ENCODE measurements at places on chromosomes 2 and 18.

GRCh38 chr2:226445216-226445861 lies 354.3 kb downstream of the IRS1 start:
- DNase-seq: no peak

- no peak for DNase-seq
Observed at GRCh38 chr2:126317790-126318431, 338.0 kb upstream of the GYPC start.

DNA sequence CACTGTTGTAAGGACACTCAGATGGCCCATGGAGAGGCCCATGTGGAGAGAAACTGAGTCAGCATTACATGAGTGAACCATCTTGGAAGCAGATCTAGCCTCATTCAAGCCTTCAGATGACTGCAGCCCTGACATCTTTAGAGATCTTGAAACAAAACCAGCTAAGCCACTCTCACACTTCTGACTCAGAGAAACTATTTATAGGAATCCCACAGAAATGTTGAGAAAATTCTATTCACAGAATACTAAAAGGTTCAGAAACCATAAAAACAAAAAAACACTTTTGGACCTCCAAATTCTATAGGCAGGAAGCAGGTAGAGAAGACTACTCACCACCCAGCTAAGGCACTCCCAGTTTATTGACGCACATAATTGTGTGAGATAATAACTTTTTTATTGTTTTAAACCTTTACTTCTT lies 8.7 kb downstream of the TMEM169 start:
- no peak for DNase-seq

DNA sequence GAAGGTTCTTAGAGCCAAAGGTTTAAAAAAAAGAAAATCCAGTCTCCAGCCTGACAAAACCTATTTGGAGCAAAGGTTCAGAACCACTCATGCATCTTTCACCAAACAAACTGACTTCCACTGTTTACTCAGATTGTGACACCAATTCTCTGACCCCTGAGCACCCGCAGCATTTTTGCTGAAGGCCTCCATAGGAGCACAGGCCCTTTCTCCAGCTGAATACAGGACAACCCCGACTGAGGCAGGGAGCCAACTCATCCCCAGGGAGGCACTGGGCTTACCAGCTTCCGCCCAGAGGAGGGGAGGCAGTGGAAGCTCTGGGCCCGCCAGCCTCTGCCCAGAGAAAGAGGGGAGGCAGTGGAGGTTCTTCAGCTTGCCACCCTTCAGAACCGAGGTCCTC lies 51.0 kb upstream of the CNGA3 start:
- DNase-seq: no peak

DNA sequence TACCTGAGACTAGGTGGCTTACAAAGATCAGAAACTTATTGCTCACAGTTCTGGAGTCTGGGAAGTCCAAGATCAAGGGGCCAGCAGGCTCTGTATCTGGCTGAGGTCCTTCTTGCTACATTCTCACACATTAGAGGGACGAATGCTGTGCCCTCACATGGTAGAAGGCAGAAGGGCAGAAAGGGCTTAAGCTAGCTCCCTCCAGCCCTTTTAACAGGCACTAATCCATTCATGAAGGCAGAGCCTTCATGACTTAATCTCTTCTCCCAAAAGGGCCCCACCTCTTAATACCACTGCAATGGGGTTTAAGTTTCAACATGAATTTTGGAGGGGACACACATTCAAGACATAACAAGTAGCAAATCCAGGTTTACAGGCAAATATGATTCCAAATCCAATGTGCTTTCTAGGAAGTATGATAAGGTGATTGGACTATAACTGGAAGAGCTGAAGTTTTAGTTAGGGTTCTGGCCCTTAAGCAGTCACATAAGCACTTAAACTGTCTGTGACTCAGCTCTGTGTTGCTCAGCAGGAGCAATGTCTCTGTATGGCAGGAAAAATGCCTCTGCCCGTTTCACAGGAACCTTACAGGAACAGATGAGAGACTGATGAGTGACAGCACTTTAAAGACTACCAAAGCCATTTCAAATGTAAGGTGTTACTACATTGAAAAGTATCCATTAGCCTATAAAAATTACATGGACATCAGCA lies 119.6 kb upstream of the PTPRM start:
- DNase-seq: no peak

DNA sequence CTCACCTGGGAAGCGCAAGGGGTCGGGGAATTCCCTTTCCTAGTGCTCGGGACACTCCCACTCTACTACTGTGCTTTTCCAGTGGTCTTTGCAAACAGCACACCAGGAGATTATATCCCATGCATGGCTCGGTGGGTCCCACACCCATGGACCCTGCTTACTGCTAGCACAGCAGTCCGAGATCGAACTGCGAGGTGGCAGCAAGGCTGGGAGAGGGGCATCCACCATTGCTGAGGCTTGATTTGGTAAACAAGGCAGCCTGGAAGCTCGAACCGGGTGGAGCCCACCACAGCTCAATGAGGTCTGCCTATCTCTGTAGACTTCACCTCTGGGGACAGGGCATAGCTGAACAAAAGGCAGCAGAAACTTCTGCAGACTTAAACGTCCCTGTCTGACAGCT lies 64.7 kb upstream of the CRACDL start:
- DNase-seq: no peak

- no peak for DNase-seq
Observed at GRCh38 chr2:68250652-68251186, 1.6 kb downstream of the PPP3R1 start.

DNA sequence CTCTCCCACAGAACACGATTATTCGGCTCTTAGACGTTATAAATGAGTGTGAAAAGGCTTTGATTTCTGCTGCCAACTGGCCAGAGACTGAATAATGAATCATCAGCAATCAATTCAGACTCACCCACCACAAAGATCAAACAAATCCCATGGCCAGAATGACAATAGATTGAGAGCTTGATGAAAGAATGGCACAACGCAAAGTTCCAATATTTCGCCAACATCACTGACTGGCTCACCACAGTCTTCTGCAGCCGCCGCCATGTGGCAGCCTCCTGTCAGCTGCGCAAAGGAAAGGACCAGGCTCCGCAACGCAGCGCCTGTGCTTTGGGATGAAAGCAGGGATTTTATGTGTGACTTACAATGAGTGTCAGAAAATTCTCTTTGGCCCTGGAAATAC lies 104.4 kb upstream of the SOX11 start:
- DNase-seq: no peak

DNA sequence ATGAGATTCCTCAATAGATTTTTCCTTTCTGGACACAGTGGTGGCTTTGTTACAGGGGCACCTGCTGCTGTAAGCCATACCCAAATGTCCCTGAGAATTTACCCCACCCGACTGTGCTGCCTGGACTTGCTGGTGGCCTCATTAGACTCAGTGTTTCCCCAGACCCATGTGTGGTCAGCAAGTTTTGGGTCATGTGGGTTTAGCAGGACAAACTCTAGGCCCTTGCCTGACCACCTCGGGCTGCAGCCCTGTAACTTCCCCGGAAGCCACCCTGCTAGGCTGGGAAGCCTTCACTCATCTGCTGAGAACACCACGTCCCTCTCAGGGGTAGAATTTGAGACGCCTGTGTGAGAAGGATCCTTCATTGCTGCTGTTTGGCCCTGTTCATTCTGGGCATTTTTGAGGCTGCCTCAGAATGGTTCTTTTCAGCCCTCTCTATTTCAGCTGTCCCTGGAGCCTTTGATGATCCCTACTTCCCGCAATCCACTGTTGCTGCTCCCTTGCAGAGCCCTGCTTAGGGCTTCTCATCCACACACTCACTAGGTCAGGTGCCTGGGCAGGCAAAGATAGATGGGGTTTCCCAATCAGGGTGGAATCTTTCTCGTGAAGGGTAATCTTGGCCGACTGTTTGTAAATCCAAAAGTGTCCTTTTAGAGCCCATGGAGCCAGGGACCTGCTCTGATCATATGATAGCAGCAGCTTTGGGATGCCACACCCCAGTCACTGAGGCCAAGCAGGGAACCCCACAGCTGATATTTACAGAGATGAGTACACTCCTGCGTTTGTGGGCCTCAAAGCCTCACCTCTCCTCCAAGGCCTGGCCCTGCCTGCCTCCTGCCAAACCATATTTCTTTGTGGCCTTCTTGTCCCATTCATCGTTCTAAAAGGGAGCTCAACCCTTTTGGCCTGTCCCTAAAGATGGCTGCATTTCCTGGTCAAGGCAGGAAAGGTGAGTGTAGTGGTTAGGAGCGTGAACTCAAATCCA lies 6.7 kb downstream of the EHD3 start:
- DNase-seq: no peak

GRCh38 chr2:231926761-231927565 lies 767 bp upstream of the NPPC start:
- no peak for DNase-seq

GRCh38 chr2:127153691-127154158 lies 46.8 kb upstream of the BIN1 start:
- DNase-seq: peak; percentile 48

GRCh38 chr2:39217192-39217550 lies 26.6 kb downstream of the CDKL4 start:
- DNase-seq: no peak

DNA sequence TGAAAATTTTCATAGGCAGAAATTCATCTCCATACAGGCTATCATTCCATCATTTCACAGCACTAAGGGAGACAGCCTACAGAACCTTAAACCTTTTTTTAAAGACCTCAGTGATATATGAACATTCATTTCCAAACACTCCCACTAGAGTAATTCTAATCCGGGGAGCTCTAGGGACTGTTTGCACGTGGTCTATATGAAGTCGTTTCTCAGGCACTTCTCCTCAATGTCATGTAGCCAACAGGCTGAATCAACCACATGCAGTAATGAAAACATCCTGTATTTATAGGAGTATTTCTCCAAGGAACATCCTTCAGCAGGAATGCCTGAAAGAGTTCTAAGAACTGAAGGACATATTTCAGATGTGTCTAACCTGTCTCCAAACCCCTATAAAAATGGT lies 97.3 kb upstream of the CREB1 start:
- DNase-seq: no peak

DNA sequence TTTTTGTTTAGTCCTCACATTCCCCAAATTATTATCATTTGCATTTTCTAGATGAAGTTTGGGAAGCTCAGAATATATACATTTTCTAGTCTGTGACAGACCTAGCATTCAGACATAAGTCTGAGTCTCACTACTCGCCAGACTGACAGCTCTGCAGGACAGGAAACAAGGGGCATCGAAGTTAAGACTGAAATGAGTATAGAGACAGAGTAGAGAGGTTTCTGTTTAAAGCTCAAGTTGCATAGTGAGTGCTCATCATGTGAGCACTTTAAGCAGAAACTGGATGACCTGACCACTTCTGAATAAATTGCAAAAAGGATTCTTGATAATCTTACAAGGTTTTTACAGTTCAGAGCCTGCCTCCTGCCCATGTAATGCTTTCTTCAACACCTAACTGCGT lies 1.1 kb downstream of the HADHB start:
- no peak for DNase-seq

GRCh38 chr2:101197215-101197745 lies 46.1 kb upstream of the TBC1D8 start:
- DNase-seq: no peak

DNA sequence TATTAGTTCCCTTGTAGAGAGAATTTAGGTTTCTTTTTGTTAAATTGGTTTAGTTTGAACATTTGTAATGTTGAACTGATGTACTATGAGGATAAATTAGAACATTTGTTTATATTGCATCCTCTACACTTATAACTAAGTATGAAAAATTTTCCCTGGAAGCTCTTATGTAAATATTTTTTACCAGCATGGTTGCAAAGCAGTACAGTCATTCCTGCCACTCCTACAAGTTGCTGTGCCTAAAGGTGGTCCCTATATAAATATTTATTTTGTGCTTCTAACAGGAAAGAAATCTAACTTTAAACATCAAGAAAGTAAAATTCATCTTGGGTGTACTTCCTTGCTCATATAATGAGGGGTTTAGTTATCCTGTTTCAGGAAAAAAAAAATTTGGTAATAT lies 14.2 kb downstream of the TWSG1 start:
- DNase-seq: no peak

- no peak for DNase-seq
Observed at GRCh38 chr2:44559108-44559507, 197.4 kb downstream of the CAMKMT start.

DNA sequence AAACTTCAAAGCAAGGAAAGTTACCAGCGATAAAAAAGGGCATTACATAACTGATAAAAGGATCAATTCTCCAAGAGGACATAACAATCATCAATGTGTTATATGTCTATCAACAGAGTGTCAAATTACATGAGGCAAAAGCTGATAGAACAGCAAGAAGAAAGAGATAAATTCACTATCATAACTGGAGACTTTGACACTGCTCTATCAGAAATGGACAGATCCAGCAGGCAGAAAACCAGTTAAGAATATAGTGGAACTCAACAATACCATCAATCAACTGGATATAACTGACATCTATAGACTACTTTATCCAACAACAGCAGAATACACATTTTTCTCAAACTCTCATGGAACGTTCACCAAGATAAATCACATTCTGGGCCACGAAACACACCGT lies 65.0 kb downstream of the ROCK2 start:
- DNase-seq: no peak

DNA sequence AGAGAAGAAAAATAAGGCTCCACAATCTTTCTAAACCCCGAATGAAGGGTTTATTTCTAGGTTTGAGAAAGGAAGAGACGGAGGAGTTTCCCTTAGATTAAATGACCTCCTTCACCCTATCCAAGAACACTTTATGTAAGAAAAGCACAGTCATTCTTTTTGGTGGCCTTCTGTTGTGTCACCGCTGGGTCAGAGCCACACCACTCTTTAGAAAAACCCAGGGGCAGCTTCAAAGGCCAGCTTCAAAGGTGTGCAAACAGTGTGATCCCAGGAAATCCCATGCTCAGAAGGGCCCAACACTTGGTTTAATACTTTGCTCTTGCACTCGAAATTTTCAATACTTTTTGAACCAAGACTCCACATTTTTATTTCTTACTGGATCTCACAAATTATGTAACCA lies 7.1 kb downstream of the ST8SIA3 start:
- DNase-seq: no peak

DNA sequence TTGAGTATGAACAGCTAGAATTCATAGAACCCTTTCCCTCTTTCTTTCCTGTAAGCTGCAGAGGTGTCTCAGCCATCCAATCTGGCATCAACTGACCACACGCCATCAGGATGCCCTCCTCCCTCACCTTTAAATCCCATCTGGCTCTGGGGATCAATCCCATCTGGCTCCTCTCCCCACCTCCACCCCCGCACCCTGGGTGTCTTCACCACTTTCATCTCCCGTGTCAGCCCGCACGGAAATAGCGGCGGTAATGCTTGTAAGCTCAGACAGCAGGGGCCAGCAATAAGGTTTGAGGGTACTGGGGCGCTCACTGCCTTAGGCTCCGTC lies 508 bp upstream of the TUBA4B start:
- no peak for DNase-seq

- peak; percentile 27 for DNase-seq
Observed at GRCh38 chr2:140454717-140455116, 1674.5 kb upstream of the NXPH2 start.

DNA sequence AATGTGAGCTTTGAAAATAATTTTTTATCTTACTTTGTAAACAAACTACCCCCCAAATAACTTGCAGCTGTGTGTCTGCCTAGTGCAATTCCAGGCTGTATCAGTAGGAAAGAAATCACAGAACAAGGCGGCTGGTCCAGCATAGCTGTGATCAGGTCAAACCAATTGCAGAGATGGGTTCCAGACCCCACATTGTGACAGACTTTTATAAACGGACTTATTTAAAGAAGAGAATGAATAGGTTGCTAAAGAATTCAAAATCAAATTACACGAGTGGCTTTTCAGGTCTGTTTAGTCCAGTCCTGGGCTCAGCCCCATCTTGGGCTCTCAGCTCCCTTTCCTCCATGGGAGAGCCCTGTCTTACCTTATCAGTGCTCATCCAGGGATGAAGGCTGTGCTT lies 11.1 kb downstream of the BMP10 start:
- no peak for DNase-seq
